ENCODE measurements at places on chromosomes 2 and 18.

- no peak for DNase-seq
Observed at GRCh38 chr2:43486603-43487002, 109.2 kb downstream of the THADA start.

GRCh38 chr2:181357979-181358378 lies 99.2 kb upstream of the ITGA4 start:
- no peak for DNase-seq

- DNase-seq = no peak
Observed at GRCh38 chr2:222651718-222652418, 4.0 kb downstream of the FARSB start.

- DNase-seq = no peak
Observed at GRCh38 chr18:55763298-55763697, 175.3 kb upstream of the TCF4 start.

- no peak for DNase-seq
Observed at GRCh38 chr2:167929484-167929883, 317.9 kb downstream of the STK39 start.

DNA sequence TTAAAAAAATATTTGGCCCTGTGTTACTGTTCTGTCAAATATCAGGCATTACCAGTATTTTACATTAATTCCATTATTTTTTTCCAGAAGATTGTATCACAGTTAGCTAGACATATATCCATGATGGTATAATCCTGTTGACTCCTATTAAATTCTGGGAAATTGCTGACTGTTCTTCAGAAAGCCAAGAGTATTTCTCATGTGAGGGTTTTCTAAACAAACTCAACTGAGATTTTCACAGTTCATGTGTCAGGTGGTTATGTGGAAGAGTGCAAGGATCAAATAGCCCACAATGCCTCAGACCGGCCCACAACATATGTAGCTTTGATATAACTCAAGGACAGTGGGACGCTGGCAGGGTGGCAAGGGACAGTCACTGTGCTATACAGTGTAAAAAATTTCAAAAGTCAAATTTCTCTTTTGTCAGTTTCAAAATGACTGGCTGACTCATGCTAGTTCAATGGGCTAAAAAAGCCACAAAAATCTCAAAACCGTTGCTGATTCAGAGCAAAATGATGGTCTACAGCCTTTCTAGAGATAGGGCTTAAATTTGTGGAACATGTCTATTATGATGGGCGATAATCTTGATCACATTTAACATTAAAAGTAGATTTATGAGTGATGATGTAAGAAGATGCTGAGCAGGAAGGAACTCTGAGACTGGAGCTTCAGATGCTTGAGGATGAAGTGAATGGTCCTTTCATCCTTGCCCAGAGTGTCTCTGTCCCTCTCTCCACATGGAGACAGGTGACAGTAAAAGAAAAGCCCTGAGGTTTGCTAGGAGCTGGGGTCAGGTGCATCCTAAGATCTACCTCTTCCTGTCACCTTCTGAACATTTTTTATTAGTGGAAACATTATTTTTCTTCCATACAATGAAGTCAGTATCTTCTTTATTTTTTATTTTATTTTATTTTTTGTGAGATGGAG lies 175.8 kb upstream of the PIEZO2 start:
- no peak for DNase-seq

DNA sequence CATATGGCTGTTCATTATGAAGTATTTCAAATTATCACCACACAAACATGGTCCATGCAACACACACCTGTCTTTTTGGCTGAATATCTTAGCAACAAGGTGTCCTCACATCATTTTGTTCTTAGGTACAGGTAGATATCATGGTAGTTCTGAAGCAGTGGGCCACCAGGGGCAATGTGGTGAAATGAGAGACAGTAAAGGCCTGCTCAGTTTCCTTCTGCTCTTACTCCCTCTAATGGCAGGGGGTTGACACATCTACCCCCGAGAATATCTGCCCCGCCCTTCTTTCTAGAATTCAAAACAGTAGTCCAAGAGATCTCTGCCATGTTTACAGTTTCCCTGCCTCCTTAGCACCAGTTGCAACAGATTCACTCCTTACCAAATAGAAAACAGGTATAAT lies 147.0 kb upstream of the KLHL14 start:
- no peak for DNase-seq

- no peak for DNase-seq
Observed at GRCh38 chr2:43020990-43021669, 205.3 kb downstream of the ZFP36L2 start.

GRCh38 chr18:22822024-22822423 lies 111.1 kb upstream of the RBBP8 start:
- DNase-seq = no peak
